Glomerular endothelial cell (primary cell): ENCODE measurements at places on chromosomes 5 and 9.

- DNase-seq = no peak
Measured at GRCh38 chr9:35237311-35237710, 75.5 kb downstream of the UNC13B start.

- no peak for DNase-seq
Measured at GRCh38 chr5:176812269-176813259, 2.2 kb downstream of the UNC5A start.

GRCh38 chr5:37071487-37071886, 177.7 kb downstream of the CPLANE1 start:
- no peak for DNase-seq

GRCh38 chr9:92740446-92740961, 24.1 kb downstream of the BICD2 start:
- DNase-seq = no peak

- DNase-seq = no peak
Measured at GRCh38 chr5:56984445-56984844, 32.5 kb upstream of the MIER3 start.

DNA sequence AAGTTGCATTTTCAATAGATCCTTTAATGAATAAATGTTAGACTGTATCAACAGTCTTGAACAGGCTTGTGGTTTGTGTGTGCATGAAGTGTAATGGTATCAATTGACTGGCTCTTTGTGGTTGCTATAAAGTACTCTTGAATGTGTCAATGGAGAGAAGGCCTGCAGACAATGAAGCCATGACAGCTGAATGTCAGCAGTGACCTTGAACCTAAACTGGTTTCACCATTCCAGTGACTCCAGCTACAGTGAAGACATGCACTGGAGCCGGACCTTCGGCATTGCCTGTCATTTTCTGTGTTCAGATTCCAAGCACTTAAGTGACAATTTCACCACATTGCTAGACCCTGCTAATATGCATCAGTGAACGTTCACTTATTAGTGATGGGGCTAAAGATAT, 276.0 kb upstream of the TMEM161B start:
- no peak for DNase-seq

DNA sequence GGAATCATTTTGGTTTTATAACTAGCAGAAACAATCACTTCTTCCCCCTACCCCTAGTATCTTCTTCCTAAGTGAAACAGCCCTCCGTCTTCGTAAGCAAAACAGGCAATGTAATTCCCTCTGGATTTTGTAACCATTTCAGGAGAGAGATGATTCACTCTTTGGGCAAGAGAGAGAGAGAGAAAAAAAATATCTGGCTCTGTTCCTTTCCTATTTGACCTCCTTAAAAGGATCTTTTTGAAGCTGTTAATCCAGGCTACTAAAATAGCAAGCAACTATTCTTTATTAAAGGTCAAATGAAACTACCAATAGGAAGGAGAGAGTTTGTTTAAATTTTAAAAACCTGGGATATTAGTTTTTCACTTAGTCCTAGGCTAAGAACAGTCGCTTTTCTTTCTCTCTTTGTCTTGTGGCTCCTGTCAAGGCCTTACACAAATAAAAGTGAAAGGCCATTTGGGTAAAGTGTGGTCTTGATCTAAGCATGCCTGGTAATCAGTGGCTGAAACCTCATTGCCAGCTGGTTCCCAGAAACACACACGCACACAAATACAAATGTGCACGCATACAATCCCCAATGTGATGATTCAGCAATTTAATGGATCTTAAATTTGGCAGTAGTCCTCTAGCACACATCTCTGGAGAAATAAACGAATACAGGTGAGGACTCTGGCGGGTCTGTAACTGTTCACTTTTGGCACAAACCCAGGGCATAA, 70.2 kb downstream of the PRUNE2 start:
- DNase-seq = no peak

GRCh38 chr5:89917112-89917511, 492.4 kb downstream of the CETN3 start:
- DNase-seq = no peak

DNA sequence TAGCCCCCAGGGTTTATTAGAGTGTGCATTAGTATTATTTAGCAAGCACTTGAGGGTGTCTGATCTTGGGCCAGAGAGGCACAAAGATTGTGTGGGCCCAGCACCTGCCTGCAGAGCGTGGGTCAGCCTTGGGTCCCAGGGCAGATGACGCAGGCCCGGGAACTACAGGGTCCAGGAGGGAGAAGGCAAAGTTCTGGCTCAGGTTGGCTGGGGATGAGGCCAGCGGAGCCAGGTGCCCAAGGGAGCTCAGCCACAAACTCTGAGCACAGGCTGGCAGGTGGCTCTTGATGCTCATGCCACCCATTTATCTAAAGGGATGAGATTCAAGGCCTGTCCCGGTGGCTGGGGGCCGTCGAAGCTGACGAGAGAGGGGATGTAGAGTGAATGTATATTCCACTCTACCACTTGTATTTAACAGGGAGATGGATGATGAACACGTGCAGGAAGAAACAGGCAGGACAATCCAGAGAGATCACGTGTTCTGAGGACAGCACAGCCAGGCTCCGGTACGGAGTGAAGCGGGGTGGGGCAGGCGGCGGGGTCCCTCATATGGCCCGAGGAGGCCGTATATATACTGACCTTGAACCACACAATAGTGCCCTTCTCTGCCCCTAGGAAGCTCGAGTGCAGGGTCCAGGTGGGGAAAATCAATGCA, 818 bp upstream of the OBP2A start:
- no peak for DNase-seq

- DNase-seq = no peak
Measured at GRCh38 chr5:128358826-128359225, 179.2 kb downstream of the FBN2 start.

- DNase-seq = no peak
Measured at GRCh38 chr5:120771202-120771601, 307.1 kb downstream of the PRR16 start.

- no peak for DNase-seq
Measured at GRCh38 chr5:176157656-176158055, 80.6 kb upstream of the SIMC1 start.

DNA sequence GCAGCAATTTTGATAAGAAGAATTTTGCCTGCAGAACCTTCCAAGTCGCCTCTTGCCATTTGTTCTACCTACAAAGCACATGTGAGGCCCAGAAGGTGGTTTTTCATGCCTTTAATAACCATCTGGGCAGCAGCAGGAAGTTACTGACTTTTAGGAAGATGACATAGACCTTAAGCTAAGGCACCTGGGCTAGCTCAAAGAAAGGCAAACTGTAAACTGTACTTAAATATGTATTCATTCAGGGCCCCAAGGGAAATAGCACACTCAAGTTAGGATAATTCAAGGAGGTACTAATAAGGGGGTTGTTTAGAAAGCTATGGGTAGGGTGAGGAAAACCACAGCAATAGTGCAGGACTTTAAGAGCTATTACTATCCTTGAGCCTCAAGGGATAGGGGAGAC, 57.3 kb upstream of the HSPB3 start:
- DNase-seq = no peak

DNA sequence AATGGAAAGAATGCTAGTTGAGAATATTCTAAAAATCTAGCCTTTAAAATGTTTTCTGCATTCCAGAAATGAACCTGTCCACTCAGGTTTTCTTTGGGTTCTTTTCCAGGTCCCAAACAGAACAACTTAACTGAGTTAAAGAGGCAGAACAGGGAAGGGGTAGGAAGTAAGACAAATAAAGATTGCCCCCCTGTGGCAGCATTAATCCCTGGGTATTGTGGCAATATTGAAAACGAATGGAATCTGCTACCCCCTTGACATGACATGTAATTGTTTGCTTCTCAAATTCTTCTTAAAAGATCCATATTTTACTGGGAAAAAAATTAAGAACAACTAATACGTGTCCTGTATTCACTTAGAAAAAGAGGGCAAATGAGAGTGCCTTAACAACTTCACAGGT, 9.3 kb upstream of the RBM22 start:
- no peak for DNase-seq

DNA sequence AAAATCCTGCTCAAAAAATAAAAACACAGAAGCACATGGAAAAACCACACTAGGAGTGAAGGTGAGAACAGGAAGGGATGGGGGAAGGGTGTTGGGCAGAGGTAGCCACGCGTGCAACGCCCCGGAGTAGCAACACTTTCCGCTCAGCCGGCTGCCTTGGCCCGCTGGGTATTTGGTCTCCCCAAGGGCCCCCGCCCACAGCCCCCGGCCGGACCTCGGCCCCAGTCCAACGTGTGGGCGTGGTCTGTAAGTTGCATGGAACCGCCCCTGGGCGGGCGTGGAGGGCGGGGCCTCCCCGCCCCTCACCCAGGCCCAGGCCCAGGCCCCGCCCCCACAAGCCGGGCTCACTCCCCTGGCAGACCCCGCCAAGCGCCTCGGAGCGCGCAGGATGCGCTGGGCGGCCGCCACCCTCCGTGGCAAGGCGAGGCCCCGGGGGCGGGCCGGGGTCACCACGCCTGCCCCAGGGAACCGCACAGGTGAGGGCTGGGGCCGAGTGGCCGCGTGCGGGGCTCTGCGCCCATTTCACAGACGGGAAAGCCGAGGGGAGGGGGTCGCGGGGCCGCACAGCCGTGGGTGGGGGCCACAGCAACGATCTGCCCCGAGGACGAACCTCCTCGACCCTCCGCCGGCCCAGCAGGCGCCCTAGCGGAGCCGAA, at the start of gene SUSD3:
TSS of gene SUSD3 (plus strand) at position 347 of the 656 bp plus-strand sequence. CDS start at position 389, 42 bp downstream.
- no peak for DNase-seq

- no peak for DNase-seq
Measured at GRCh38 chr5:27788184-27788583, 749.8 kb upstream of the CDH9 start.

DNA sequence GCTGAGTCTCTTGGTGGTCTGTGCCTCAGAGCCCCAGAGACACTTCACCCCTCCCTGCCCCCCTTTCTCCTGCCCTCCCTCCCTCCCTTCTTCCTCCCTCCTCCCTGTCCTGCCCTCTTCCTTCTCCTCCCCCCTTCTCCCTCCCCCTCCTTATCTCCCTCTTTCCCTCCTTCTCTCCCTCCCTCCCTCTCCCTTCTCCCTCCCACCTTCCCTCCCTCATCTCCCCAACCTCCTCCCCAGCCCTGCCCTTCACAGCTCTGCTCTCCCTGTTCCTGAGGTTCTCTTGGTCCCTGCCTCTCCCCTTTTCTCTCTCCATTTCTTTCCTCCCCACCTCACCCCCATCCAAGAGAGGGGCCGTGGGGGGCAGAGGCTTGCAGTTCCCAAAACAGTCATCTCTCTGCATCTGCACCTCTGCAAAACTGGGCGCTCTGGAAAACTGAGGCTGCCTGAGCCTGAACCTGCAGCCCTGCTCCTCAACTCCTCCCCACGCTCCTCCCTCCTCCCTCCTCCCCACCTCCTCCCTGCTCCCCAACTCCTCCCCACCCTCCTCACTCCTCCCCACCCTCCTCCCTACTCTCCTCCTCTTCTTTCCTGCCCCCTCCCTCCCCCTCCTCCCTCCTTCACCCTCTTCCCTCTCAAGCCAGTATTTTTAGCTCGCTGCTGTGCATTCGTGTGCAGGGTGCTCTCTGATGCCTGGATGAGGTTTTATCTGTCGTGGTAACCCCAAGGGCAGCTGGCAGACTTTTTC, 219.1 kb downstream of the C9orf50 start:
- no peak for DNase-seq

GRCh38 chr5:179841621-179842020, 17.0 kb downstream of the MRNIP start:
- no peak for DNase-seq

DNA sequence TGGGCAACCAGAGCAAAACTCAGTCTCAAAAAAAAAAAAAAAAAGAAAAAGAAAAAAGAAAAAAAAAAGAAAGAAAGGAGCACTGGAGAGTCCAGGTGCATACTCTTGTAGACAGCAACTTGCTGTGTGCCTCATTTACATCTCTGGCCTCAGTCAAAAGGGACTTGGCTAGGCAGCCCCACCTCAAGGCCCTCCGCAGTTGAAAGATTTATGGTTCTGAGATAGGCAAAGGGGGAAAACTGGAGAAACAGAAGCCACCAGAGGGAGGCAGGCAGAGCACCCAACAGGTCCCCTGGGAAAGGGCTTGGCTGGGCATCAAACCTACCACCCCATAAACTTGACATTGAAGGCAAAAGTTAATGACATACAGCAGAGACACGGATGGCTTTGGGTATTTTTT, 6.1 kb downstream of the ORM2 start:
- no peak for DNase-seq

DNA sequence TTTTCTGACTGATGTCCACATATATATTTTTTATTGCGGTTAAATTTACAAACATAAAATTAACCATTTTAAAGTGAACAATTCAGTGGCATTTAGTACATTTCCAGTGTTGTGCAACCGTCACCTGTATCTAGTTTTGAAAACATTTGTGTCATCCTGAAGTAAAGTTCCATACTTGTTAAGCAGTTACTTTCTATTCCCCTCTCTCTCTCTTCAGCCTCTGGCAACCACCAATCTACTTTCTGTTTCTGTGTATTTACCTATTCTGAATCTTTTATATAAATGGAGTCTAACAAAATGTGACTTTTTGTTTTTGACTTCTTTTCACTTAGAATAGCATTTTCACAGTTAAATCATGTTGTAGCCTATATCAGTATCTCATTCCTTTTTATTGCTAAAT, 480.1 kb upstream of the SMARCA2 start:
- DNase-seq = no peak

DNA sequence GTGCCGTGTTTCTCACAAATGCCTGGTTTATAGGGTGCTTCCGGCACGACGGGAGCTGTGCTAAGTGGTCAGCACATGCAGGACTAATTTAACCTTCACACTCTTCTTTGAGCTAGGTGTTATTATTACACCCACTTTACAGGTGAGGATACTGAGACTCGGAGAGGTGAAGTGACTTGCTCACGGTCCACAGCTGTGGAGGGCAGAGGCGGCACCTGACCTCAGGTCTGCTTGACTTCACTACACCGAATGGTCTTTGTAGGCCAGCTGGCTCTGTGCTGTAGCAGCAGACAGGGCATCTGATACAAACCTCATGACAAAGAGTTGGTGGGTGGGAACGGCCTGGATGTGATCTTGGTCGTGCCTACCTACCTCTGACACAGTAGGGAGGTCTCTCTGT, 102.0 kb upstream of the BOD1 start:
- no peak for DNase-seq

DNA sequence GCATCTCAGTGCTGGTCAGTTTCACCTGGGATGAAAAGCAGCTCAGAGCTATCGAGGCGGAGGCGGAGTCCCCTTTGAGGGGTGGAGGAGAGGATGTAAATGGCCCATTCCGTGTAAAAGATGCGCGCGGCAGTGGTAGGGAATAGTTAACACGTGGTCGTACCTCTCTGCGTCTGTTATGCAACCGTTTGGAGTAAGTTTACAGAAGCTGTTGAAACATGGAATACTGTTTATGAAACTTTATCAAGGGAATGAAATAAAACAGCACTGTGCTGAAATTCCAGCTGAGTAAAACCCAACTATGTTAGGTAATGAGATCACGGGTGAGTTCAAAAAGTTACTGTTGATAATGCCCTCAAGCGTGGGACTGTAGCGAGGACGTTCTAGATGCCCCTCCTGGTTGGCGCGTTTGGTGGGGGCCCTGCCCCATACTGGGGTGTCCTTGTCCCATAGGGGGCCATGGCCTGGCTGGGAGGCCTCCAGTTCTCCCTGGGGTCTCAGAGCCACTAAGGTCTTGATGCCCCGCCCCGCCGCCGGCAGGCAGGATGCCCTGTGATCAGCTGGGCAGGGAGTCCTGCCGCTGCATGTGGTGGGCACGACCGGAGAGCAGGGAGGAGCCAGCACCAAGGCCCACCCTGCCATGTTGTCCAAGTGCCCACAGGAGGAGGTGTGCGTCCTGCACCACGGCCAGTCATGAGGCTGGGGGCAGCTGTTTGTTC, 90.9 kb downstream of the COL5A1 start:
- DNase-seq = no peak
